ENCODE measurements at places on chromosomes 6 and 20.

GRCh38 chr6:85756982-85757381, 114.3 kb upstream of the SYNCRIP start:
- peak; percentile 22 for DNase-seq

GRCh38 chr6:151008425-151008824, 142.9 kb downstream of the MTHFD1L start:
- no peak for DNase-seq

- DNase-seq: no peak
Measured at GRCh38 chr20:60785785-60786184, 466.3 kb upstream of the CDH4 start.

- no peak for DNase-seq
Measured at GRCh38 chr6:159062564-159062945, 17.8 kb upstream of the TAGAP start.

DNA sequence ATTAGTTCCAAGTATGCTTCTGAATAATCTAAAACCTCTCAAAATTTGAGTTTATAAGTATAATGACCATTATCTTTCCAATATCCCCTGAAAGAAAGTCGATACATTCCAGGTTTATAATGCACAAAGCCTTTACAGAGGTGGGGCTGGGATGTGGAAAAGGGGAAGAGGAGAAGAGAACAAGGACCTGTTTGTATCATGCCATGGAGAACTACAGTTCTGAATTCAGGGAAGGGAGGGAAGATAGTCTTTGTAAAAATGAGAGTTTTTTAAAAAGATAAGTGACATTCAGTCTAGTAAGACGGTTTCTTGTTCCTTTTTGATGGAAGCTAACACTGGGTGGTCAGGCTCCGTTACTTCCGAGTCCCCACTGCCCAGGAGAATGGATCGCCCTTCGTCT, 26.1 kb downstream of the ZBTB2 start:
- no peak for DNase-seq

DNA sequence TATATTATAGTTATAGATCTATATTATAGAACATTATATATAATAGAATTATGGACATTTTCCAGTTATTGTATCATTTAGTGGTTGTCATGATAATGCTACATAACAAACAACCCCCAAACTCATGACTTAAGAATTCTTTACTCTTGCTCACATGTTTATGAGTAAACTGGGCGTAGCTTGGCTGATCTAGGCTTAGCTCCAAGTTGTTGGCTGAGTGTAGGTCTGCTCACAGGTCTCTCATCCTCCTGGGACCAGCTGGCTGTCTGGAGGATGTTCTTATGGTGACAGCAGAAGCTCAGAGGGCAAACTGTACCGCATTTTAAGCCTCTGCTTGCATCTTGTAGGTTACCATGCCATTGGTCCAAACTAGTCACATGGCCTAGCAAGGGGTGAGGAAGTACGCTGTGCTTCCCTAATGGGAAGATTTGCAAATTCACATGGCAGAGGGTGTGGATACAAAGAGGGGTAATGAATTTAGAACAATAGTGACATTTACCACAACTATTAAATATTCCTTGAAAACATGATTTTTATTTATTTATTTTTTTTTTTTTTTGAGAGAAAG, 34.2 kb downstream of the ARHGAP40 start:
- no peak for DNase-seq

DNA sequence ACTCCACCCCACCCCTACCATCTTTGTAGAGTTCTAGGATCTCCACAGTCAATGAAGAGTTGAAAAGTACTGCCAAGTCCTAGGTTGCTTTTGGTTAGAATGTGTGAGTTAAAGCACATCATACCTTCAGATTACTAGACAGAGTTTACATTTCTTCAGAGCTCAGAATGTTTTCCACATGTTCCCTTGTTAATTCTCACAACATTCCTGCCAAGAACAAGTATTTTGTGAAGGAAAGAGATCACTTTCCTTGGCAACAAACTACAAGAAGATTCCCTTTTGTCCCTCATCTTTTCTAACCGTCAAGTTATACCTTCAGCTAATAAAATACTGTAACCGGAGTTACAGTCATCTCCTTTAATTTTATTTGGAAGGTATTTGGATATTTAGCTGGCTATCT, 266.8 kb downstream of the ZFAND3 start:
- DNase-seq: no peak

DNA sequence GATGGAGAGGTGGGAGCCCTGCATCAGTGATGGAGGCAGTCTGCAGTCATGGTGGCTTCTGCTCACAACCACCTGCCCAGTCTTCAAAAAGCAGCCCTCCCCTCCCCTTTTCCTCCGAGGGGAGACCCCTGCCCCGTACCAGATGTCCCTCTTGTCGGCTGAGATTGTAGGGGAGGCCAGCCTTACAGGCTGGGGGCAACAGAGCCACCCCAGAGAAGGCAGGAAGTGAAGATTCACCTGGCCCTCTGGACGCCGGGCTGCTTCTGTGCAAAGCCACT, 4.5 kb downstream of the TNFRSF6B start:
- DNase-seq: no peak

DNA sequence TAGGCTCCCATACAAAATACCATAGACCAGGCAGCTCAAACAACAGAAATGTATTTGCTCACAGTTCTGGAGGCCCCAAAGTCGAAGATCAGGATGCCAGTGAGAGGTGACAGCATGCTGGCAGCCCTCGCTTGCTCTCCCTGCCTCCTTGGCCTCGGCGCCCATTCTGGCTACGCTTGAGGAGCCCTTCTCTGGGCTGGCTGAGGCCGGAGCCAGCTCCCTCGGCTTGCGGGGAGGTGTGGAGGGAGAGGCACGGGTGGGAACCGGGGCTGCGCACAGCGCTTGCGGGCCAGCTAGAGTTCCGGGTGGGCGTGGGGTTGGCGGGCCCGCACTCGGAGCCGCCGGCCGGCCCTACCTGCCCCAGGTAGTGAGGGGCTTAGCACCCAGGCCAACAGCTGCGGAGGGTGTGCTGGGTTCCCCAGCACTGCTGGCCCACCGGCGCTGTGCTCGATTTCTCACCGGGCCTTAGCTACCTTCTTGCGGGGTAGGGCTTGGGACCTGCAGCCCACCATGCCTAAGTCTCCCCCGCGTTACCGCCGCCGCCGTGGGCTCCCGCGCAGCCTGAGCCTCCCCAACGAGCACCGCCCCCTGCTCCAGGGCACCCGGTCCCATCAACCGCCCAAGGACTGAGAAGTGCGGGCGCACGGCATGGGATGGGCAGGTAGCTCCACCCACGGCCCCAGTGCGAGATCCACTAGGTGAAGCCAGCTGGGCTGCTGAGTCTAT, 32.6 kb upstream of the SERPINB9 start:
- DNase-seq: no peak

DNA sequence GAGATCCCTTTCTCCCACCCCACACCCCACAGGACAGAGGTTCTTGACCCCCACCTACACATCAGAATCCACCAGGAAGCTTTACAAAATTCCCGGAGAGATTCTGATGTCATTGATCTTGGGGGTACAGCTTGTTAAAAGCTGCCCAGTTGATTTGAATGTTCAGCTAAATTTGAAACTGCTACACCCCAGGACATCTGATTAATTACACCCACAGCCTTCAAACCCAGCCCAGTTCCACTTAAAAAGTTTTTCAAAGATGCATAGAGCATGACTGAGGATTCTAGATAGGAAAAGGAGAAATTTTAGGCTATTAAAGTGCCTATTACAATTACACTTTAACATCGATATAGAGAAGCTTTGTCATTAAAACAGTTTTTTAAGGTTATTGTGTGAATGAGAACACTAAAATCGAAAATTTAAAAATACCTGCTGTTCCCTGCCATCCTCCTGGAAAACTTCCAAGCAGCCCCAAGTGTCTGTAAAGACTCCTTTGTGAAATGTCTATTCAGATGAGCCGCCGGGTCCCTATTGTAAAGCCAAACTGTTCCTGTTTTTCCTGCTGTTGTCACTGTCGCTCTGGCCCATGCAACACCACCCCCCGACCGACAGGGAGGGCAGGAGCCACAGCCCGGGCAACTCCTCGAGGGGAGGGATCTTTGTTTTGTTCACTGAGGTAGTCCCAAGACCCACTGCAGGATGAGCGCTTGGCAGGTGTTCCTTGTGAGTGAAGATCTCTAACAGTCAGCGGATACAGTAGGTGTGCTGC, 132.5 kb upstream of the PHACTR3 start:
- DNase-seq: peak; percentile 31

- DNase-seq: no peak
Measured at GRCh38 chr6:29596381-29596900, 11.5 kb downstream of the OR2H2 start.

DNA sequence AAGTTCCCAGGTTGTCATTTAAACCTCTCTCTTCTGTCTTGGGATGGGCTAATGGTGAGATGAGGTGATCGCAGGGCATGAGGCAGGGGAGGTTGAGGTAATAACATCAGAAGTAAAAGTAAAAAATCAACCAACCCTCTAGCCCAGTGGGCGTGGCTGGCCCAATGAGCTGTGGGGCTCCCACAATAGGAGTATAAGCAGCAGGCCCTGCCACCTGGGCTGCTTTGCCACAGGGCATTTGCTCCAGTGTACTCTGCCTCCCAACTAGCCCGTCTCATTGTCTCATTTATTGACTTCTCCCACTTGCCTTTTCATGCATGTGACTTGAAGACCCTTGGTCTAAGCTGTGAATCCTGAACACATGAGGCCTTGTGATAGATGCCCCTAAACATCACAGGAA, 62.8 kb downstream of the PHACTR3 start:
- no peak for DNase-seq

DNA sequence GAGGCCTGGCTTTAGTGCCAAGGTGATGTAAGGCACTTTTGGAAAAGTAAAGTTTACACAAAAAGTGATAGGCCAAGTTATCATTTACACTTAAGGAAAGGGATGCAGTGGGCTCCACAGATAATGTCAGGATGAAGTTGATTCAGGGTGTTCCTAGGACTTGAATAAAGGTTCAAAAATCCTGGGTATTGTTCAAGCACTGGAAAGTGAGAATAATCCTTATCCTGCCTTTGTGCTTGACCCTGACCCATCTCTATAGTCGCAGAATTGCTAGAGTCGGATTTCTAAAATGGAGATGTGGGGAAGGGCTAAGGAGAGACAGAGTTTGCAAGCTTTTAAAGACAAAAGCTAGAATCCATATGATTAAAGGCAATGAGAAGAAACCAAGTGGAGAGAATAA, 115.6 kb downstream of the TIAM2 start:
- DNase-seq: no peak

GRCh38 chr20:4511776-4512175, 209.9 kb upstream of the PRND start:
- no peak for DNase-seq

- no peak for DNase-seq
Measured at GRCh38 chr6:153698637-153699036, 340.4 kb upstream of the OPRM1 start.

DNA sequence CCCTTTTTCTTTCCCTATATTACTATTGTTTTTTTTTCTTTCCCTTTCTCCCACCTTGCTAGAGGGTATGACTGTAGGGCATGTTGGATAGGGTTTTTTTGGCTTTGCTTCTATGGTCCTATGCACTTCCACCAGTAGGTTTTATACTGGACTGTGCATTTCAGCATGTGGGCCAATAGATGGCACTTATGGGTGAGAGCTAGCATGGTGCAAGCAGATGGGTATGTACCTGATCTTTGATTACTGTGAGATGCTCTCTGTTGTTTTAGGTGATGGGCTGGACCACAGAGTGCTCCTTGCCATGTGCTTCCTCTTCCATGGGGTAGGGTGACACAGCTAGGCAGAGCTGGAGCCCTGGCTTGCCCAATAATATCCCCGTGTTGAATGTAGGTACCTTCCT, 128.5 kb upstream of the CHD6 start:
- no peak for DNase-seq

DNA sequence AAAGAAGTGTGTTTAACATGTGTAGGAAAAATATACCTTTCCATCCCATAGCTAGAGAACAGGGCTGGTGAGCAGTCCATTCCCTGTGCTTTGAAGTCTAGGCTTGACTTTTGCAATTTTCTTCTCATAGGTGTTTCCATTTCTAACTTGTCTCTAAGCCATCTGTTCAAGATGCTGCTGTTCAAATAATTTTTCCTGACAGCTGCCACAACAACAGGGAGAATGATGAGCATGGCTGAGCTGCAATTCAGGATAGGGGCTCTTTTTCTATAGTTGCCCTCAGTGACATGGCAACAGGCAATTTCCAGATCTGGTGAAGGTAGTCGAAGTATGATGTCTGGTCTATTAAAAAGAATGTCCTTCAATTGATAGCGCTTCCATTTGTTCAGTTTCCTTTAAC, 103.0 kb upstream of the HS3ST5 start:
- DNase-seq: no peak

DNA sequence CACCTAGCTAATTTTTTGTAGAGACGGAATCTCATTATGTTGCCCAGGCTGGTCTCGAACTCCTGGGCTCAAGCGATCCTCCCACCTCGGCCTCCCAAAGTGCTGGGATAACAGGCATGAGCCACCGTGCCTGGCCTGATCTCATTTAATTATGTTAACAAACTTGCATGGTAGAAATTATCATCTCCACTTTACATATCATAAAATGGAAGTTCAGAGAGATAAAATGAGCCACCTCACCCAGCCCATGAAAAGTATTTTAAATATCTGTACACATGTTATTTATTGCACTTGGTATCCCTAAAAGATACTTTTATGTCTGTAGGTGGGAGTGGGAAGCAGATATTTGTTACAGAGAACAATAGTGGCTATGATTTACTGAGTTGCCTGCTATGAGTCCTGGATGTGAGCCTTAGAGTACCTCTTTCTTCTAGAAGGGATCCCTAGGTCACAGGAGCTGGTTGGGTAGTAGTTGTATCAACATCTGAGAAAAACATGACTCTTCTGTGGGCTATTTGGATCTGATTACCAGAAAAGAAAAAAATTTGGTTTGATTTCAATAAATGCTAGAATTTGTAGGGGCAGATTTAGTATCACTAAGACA, 52.4 kb upstream of the EIF2S2 start:
- DNase-seq: no peak

GRCh38 chr6:123966618-123967017, 163.0 kb downstream of the NKAIN2 start:
- DNase-seq: no peak

GRCh38 chr20:32538526-32538939, 46.6 kb downstream of the NOL4L start:
- peak; percentile 39 for DNase-seq

DNA sequence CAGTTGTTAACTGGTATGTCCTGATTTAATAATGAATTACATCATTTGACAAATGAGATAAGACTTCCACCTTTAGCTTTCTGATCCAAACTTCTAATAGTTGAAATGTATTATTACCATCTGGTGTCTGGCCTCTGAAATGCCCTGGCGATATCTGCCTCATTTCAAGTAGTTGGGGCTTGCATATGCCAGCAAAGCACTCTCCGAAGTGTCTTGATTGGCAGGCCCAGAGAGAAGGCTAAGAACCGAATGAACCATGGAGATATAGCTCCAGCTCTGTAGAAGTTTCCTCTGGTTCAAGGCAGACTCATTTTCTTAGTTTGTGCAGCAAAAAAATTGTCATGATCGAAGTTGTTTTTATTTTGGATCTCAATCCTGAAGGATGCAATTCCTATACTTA, 13.4 kb upstream of the HIVEP2 start:
- DNase-seq: no peak
